ENCODE measurements at places on chromosomes 16 and 17. TPM values are rescaled to one million over a fixed set of nuclear protein-coding genes. Genes with fewer than 3 reads are reported as not detected.

Gene KRTAP4-6
- polyA plus RNA-seq, result not detected

Gene NGFR
- 43.3 TPM for polyA plus RNA-seq

Gene ITGA3
- 34.4 TPM for polyA plus RNA-seq

Gene TK1
- 11.8 TPM for polyA plus RNA-seq

Gene CTU2
- 24.9 TPM for polyA plus RNA-seq
